Tibial nerve (tissue), 4 donors: ENCODE measurements at places on chromosomes 16 and 17. TPM values are rescaled to one million over a fixed set of nuclear protein-coding genes. Genes with fewer than 3 reads are reported as not detected.

The TRIM72 gene
- total RNA-seq: 0.60 TPM

The CCL22 gene
- not detected for total RNA-seq

The HOXB5 gene
- total RNA-seq: 1.6 TPM

The ZNF469 gene
- total RNA-seq: 1.0 TPM

The SLC16A3 gene
- 10.5 TPM for total RNA-seq
